ENCODE measurements at places on chromosomes 13 and 19. TPM values are rescaled to one million over a fixed set of nuclear protein-coding genes. Genes with fewer than 3 reads are reported as not detected.

DNA sequence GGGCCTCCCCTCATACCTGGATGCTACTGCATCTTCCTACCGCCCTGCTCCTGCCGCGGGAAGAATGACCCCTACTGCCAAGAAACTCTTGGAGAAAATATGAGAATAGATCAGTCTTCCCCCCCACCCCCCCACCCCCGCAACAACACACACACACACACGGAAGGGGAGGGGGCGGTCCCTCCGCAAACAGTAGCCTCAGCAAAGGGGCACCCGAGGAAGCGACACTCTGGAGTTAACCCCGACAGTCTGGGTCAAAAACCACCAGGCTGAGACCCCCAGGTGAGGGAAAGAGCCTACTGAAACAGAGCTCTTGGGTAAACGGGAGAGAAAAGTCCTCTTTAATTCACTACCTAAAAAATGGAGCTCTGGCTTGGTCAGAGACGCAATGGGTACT is 1.2 kb downstream of the MED26 start:
- H3K4me3 ChIP-seq, result peak overlapping the region; percentile 81
- peak overlapping the region; percentile 90 for H3K27ac ChIP-seq
- no peak for DNase-seq
- H3K27me3 ChIP-seq, result no peaks in the 10 kb centered on the region

DNA sequence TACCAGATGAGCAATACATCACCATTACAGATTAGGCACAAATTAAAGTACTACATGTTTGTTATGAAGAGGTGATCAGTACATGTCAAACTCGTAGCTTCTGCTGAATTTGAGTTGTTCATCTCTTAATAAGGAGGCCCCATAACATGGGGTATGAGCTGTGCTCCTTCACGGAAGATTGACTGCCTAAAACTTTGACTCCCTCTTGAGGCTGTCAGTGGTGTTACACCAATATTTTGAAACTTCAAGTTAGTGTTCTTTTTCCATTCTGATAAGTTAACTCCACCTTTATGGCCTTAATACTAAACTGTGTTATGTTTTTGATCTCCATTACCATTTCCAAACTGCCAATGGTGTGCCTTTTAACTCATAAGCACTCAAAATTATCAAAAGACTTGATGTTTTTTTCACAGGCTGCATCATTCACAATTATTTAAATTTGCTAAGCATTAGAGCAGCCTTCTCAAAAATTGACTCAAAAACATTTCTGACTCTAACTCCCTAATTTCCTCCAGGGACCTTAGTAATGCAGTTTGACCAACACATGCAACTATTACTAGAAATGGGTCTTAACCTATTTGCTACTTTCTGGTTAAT is 1591.5 kb downstream of the PCDH9 start:
- DNase-seq, result no peak
- no peaks in the 10 kb centered on the region for H3K27me3 ChIP-seq
- H3K27ac ChIP-seq, result no peak overlapping the region
- H3K4me3 ChIP-seq, result no peak overlapping the region
- no peaks in the 10 kb centered on the region for H3K4me1 ChIP-seq

GRCh38 chr13:75224053-75224742 is 257.8 kb downstream of the TBC1D4 start:
- no peak overlapping the region for H3K27ac ChIP-seq
- DNase-seq, result no peak
- peaks cover 4% of the 10 kb centered on the region for H3K4me1 ChIP-seq
- no peak overlapping the region for H3K4me3 ChIP-seq
- no peaks in the 10 kb centered on the region for H3K36me3 ChIP-seq

DNA sequence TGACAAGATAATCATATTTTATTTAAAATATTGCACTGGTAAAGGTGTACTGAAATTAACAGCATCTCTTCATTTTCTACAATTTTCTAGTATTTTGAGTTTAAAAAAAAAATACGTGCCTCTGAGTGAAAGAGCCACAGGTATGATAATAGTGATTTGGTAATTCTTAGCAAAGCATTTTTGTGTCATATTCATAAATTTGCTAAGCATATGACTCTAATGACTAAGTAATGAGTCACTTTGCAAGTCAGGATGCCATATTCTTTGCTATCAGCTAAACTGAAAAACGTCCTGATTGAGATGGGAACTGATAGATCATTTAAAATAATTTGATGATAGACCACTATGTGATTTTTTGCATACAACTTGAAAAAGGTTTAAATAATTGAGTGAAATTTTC is 136.1 kb upstream of the IRS2 start:
- no peaks in the 10 kb centered on the region for H3K27me3 ChIP-seq
- H3K27ac ChIP-seq, result no peak overlapping the region

DNA sequence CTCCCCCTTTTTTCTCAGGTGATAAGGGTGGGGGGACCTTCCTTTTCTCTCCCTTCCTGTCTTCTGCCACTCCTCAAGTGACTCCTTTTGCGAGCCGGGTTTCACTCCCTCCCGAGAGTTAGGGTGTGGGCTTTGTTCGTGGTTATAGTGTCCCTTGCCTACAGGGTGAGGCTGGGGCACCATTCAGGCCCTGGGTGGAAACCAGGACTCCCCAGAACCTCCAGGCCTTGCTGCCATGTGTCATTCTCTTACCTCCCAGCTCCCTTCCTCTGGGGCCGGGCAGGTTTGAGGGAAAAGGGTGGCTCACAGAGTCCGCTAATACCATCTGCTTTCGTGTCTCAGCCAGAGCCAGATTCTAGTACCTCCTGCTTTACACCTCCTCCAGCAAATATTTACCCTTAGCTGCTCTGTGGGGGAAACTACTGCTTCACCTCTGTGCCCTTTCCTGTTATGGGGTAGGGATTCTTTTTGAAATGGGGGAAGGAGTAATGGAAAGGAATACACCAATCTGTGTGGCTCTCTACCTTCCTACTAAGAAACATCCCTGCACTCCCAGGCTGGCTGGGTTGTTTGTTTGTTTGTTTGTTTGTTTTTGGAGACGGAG is 2.8 kb downstream of the ACTN4 start:
- H3K27me3 ChIP-seq, result no peaks in the 10 kb centered on the region
- H3K4me3 ChIP-seq, result peak overlapping the region; percentile 98
- DNase-seq, result no peak
- peaks cover 65% of the 10 kb centered on the region for H3K4me1 ChIP-seq
- peak overlapping the region; percentile 96 for H3K27ac ChIP-seq

GRCh38 chr13:21549633-21550032 is 54.3 kb downstream of the MICU2 start:
- H3K36me3 ChIP-seq, result no peaks in the 10 kb centered on the region
- no peak for DNase-seq
- no peaks in the 10 kb centered on the region for H3K27me3 ChIP-seq

- no peak overlapping the region for H3K4me3 ChIP-seq
- H3K4me1 ChIP-seq, result no peaks in the 10 kb centered on the region
These were observed 61.8 kb upstream of the RANBP3 start for GRCh38 chr19:6039566-6040225.

- no peak within 1 kb of the TSS for H3K4me3 ChIP-seq
- H3K27ac ChIP-seq, result no peak within 1 kb of the TSS
- peaks cover 37% of the 10 kb centered on the region for H3K27me3 ChIP-seq
- H3K4me1 ChIP-seq, result peaks cover 33% of the 10 kb centered on the region
These were observed at the start of gene PGLYRP1 for GRCh38 chr19:46022431-46023310. TSS of gene PGLYRP1 (minus strand) at chr19:46023053. CDS start at chr19:46023021, 32 bp downstream.

- no peak for DNase-seq
- no peaks in the 10 kb centered on the region for H3K36me3 ChIP-seq
- H3K4me3 ChIP-seq, result no peak overlapping the region
- no peaks in the 10 kb centered on the region for H3K27me3 ChIP-seq
- no peak overlapping the region for H3K27ac ChIP-seq
These were observed 26.5 kb upstream of the FOXO1 start for GRCh38 chr13:40692946-40693345.

- no peaks in the 10 kb centered on the region for H3K36me3 ChIP-seq
- H3K27ac ChIP-seq, result no peak overlapping the region
- H3K4me1 ChIP-seq, result peaks cover 5% of the 10 kb centered on the region
These were observed 6.8 kb upstream of the KLC3 start for GRCh38 chr19:45333609-45334303.

GRCh38 chr13:84648069-84648640 is 765.9 kb upstream of the SLITRK1 start:
- H3K4me1 ChIP-seq, result no peaks in the 10 kb centered on the region
- no peaks in the 10 kb centered on the region for H3K36me3 ChIP-seq
- no peak overlapping the region for H3K4me3 ChIP-seq
- no peaks in the 10 kb centered on the region for H3K27me3 ChIP-seq

GRCh38 chr13:114325729-114326128 is 11.4 kb downstream of the CHAMP1 start:
- peak overlapping the region; percentile 44 for H3K27ac ChIP-seq
- peaks cover 23% of the 10 kb centered on the region for H3K4me1 ChIP-seq
- peak overlapping the region; percentile 35 for H3K4me3 ChIP-seq
- peak; percentile 21 for DNase-seq

GRCh38 chr13:21079761-21080592 is 18.6 kb upstream of the LATS2 start:
- no peak overlapping the region for H3K4me3 ChIP-seq
- H3K27me3 ChIP-seq, result no peaks in the 10 kb centered on the region
- H3K36me3 ChIP-seq, result no peaks in the 10 kb centered on the region
- peaks cover 31% of the 10 kb centered on the region for H3K4me1 ChIP-seq
- no peak overlapping the region for H3K27ac ChIP-seq

GRCh38 chr13:91134803-91135184 is 212.7 kb upstream of the MIR17HG start:
- no peaks in the 10 kb centered on the region for H3K27me3 ChIP-seq
- DNase-seq, result peak; percentile 8
- H3K27ac ChIP-seq, result peak overlapping the region; percentile 4
- H3K4me1 ChIP-seq, result peaks cover 17% of the 10 kb centered on the region

DNA sequence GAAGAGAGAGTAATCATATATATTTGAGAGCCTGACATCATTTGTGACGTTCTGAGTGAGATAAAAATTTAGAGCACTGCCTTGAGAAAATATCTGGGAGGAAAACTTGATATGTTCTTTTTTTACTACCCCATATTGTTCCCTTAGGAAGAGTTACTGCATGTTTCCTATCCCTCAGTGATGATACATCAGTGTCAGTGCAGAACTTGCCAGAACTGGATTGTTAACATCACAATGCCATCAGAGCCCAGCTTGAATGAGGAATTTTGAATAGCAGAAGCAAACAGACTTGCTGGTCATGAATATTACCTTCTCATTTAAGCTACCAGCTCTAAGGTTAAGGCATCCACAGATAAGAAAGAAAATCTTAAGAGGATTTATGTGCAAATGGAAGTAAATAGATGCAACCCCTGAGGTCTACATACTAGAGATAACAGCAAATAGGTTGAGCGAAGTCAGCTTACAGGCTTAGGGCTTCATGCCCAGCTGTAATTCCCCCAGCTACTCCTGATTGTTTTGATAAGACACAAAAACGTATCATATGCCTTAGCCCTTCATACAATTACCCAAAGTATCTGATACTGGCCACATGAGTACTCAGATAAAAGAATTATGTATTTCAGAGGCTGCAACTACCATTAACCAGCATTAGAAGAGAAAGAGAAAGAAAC is 313.7 kb upstream of the ATXN8OS start:
- H3K4me3 ChIP-seq, result no peak overlapping the region
- no peaks in the 10 kb centered on the region for H3K4me1 ChIP-seq
- DNase-seq, result no peak
- no peaks in the 10 kb centered on the region for H3K36me3 ChIP-seq
- no peak overlapping the region for H3K27ac ChIP-seq
- H3K27me3 ChIP-seq, result no peaks in the 10 kb centered on the region

- H3K4me3 ChIP-seq, result no peak overlapping the region
- no peaks in the 10 kb centered on the region for H3K36me3 ChIP-seq
- peaks cover 97% of the 10 kb centered on the region for H3K27me3 ChIP-seq
- DNase-seq, result peak; percentile 12
- no peak overlapping the region for H3K27ac ChIP-seq
These were observed 204 bp upstream of the PDX1 start for GRCh38 chr13:27919659-27919933.

GRCh38 chr13:112335135-112335534 is 41.0 kb upstream of the SPACA7 start:
- peaks cover 28% of the 10 kb centered on the region for H3K27me3 ChIP-seq
- no peak overlapping the region for H3K27ac ChIP-seq
- DNase-seq, result no peak
- H3K4me3 ChIP-seq, result no peak overlapping the region
- H3K36me3 ChIP-seq, result no peaks in the 10 kb centered on the region
- H3K4me1 ChIP-seq, result no peaks in the 10 kb centered on the region

DNA sequence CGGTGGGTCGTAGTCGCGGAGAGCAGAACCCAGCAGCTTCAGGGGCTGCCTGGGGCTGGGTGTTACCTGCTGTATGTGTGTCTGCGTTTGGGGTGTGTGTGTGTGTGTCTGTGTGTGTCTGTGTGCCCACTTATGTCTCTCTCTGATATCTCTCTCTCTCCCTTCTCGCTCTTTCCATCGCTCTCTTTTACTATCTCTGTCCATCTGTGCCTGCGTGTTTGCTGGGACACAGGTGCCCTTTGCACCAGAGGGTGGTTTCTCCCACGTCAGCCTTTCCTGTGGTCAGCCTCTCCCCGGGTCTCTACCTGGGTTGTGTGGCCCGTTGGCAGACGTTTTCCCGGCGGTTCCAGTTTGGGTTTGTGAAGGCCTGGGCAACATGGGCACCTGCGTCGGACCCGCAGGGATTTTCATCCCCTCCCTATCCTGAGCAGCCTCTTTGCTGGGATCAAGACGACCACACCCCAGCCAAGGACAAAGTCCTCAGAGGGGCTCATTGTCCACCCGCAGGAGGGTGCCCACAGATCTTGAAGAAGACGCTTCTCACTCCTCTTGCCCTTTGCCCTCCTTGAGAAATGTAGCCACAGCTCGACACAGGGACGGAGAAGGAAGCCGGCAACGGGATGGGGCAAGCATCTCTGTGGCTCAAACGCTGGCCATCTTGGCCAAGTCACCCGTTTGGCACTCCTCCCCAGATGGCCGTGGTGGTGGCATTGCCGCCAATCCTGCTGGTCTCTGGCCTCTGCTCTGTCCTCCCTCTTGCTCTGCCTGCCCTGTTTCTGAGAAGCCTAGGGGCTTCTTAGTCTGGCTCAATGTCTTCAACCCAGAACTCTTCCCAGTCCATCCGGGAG is 43.3 kb downstream of the ZNF146 start:
- H3K27ac ChIP-seq, result no peak overlapping the region
- no peaks in the 10 kb centered on the region for H3K27me3 ChIP-seq
- H3K36me3 ChIP-seq, result no peaks in the 10 kb centered on the region
- no peak overlapping the region for H3K4me3 ChIP-seq
- H3K4me1 ChIP-seq, result no peaks in the 10 kb centered on the region
- no peak for DNase-seq

The KLF1 gene
- polyA plus RNA-seq, result 0.28 TPM

The TEKTIP1 gene
- 0.45 TPM for polyA plus RNA-seq

The TDRD12 gene
- not detected for polyA plus RNA-seq

The MAST1 gene
- polyA plus RNA-seq, result 3.6 TPM

The LYL1 gene
- polyA plus RNA-seq, result 37.1 TPM

The CD209 gene
- 2.1 TPM for polyA plus RNA-seq

The ZNF574 gene
- polyA plus RNA-seq, result 9.6 TPM

The DIAPH3 gene
- polyA plus RNA-seq, result 0.04 TPM

The C13orf42 gene
- not detected for polyA plus RNA-seq

The HIF3A gene
- polyA plus RNA-seq, result not detected

The CBLC gene
- not detected for polyA plus RNA-seq

Measured in CD14-positive monocyte (primary cell).